Cerebellum (tissue), 4 donors: ENCODE measurements at places on chromosomes 11 and 22. TPM values are rescaled to one million over a fixed set of nuclear protein-coding genes. Genes with fewer than 3 reads are reported as not detected.

DNA sequence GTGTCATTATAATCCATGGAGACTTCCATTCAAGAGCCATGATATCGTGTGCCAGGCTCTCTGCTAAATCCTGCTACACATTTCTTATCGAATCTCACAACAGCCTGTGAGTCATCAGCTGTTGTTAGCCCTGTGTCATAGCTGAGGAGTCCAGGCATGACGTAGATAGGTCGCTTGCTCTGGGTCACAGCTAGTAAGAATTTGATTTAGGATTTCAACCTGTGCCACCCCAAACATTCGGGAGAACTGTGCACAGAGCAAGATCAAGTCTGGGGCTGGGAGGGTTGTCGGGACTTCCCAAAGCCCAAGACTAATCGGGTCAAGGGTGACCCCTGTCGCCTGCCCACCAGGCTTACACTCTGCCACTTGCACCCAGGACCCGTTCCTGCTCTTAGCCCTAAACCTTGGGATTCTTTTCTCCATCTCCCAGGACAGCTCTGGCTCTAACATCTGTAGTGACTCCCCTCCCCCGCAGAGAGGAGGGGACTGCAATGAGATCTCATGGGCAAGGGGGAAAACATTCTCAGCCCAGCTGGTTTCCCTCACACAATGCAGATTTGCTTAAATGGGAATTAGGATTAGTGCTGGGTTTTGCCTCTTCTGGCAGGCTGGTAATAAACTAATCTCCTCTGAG lies 34.3 kb downstream of the TSPAN18 start:
- DNase-seq, result no peak

Gene BDNF
- 1.5 TPM for total RNA-seq

Gene MMP12
- total RNA-seq, result not detected

GRCh38 chr11:119309411-119309810 lies 7.5 kb downstream of the MCAM start:
- no peak for DNase-seq

DNA sequence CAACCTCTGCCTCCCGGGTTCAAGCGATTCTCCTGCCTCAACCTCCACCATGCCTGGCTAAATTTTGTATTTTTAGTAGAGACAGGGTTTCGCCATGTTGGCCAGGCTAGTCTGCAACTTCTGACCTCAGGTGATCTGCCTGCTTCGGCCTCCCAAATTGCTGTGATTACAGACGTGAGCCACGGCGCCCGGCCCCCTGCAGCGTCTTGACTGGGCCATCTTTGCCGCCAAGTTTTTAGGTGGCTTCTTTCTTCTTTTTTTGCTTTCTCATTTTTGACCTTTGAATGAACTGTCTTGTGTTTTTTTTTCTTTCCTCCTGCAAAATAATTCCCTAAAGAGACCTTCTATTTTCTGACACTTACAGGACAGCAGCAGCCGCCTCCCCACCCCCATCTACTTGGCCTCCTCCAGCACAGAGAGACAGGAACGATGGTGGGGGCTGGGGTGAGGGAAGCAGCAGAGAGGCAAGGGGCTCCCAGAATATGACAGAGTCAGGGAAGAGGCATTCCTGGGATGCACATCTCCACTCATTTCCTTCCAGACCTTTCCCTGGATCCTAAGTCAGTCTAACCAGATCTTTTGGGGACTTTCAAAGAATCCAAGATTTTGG lies 92.6 kb upstream of the ALX4 start:
- no peak for DNase-seq

Gene WBP2NL
- total RNA-seq, result 8.3 TPM

Gene SPCS2
- 28.9 TPM for total RNA-seq

Gene OR5M8
- total RNA-seq, result not detected

GRCh38 chr11:1198561-1199240 lies 24.2 kb upstream of the MUC5B start:
- DNase-seq, result no peak

DNA sequence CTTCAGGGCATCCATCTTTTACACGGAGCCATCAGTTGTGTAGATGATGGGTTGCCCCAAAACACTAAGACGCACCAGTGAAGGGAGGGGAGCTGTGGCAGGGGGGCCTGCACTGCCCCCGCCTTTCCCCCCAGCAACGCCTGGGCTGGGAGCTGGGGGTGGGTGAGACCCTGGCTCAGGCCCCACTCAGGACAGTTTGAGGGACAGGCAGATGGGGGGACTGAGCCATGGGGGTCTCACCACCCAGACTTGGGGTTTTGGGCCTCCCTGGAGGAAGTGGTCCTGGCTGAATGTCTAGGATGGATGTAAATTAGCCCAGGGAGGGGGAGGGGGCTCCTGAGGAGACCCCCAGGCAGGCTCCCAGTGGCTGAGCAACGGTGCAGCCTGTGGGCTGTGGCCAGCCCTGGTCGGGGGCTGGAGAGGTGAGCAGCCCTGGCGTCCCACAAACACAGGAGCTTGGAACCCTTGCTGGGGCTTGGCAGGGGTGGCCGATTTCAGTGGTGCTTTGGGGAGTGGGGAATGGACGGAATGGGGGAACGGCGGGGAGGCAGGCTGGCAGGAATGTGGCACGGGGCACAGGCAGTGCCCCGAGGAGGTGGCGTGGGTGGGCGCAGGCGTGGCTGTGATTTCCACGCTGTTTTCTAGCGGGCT lies 6.1 kb downstream of the PARVB start:
- no peak for DNase-seq

Gene KCNA4
- 4.6 TPM for total RNA-seq

DNA sequence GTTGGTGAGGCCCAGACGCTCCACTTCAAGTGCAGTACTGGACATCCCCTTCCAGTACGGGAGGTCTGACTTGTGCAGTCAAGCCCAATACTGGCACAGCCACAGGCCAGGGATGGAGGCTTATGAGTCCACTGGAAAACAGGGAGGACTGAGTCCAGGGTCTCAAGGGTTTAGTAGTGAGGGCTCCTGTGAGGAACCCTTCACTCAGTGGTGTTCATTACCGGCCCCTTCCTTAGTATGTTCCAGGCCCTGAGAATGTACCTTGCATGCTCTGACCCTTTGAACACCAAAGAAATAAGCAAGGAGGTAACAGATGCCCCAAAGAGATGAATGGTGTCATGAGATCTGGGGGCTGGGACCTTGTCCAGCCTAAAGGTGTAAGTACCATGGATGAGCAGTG lies 11.8 kb downstream of the PRAME start:
- DNase-seq, result no peak

- no peak for DNase-seq
Observed at GRCh38 chr11:55324500-55324899, 18.5 kb upstream of the OR4A16 start.

GRCh38 chr11:108670451-108670850 lies 5.6 kb downstream of the DDX10 start:
- no peak for DNase-seq

DNA sequence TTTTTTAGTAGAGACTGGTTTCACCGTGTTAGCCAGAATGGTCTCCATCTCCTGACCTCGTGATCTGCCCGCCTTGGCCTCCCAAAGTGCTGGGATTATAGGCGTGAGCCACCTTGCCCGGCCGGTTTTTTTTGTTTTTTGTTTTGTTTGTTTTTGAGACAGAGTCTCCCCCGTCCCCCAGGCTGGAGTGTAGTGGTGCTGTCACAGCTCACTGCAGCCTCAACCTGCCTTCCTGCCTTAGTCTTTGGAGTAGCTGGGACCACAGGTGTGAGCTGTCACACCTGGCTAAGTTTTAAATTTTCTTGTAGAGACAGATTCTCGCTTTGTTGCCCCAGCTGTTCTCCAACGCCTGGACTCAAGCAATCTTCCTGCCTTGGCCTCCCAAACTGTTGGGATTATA lies 3.2 kb downstream of the PPIL2 start:
- DNase-seq, result no peak

DNA sequence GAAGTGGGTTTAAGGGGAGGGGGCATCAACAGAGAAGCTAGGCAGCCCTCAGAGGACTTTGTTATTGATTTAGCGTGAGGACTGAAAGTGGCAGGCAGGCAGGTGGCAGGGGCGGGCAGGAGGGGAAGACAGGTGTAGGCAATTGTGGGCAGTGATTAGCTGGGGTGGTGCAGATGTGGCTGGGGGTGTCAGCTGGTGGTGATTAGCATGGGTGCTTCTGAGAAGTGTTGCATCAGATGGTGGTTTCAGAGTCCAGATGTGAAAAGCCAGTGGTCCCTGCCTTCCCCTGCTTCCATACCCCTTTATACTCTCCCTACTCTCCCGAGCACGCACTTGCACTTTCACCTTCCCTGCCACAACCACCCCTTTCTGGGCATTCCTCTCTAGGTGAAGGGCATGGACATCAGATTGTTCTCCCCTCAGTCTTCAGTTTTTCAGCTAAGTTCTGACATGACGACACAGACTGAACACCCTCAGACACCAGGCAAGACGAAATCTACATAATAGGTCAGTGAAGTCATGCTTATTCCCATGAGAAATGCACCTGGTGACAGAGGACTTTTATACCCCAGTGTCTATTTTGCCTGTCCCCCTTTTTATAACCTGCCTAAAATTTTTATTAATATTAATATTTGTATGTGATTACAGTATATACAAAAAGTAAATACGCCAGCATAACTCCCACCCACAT lies 435.7 kb upstream of the CADM1 start:
- no peak for DNase-seq

DNA sequence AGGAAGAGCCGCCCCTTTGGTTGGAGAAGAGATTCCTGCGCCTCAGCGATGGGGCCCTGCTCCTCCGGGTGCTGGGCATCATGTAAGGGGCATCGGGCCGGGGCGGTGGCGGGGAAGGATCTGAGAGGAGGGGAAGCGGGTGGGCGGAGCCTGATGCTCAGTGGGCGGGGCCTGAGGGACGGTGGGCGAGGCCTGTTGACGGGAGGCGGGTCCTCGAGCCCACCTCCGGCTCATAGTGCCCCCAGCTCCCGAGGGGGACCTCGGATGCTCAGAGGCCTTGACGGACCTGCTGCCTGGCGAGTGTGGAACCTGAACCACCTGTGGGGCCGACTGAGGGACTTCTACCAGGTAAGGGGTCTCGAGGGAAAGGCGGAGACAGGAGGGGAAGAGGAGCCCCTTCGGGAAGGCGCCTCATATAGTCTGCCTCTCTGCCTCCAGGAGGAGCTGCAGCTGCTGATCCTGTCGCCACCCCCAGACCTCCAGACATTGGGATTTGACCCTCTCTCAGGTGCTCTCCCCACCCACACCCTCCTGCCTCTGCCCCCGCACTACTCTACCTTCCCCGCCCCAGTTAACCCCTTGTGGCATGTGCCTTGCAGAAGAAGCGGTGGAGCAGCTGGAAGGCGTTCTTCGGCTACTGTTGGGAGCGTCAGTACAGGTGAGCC lies 799 bp downstream of the CCDC88B start:
- no peak for DNase-seq

GRCh38 chr22:34475886-34476285 lies 555.6 kb upstream of the LARGE1 start:
- DNase-seq, result no peak

Gene EXPH5
- 8.8 TPM for total RNA-seq

Gene CDC42EP2
- 10.1 TPM for total RNA-seq

Gene CLCF1
- total RNA-seq, result 0.27 TPM

DNA sequence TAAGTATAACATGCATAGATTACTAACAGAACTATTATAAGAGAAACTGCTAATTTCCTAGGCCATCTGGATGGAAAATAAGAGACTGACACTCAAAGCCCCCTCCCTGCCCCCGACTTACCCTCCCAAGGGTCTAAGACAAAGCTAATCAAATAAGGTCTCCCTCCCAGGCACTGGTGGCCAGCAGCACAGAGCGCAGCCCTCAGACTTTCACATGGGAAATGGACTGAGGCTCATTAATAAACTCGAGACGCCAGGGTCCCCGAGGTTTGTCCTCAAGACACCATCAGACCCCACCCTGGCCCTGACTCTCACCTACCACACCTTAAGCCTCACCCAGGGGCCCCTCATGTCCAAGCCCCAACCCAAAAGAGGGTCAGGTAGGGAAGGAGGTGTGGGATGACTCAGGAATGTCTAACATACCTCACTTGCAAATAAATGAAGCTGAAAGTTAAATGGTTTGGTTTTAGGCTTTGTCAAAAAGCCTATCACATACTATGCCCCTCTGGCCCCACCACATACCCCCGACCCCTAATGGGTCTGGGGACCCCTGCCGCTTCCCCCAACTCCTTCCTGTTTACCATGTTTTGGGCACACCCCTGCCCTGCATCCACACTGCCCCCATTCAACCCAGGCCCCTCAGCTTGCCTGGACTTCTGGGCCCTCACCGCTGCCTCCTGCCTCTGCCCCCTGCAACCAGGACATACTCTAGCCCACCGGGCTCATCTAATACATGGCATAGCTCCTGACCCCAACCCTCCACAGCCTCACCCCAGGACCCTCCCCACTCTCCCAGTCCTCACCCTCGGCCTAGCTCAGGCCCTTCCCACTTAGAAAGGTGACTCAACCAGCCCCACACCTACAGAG lies 11.4 kb downstream of the ARAP1 start:
- no peak for DNase-seq

DNA sequence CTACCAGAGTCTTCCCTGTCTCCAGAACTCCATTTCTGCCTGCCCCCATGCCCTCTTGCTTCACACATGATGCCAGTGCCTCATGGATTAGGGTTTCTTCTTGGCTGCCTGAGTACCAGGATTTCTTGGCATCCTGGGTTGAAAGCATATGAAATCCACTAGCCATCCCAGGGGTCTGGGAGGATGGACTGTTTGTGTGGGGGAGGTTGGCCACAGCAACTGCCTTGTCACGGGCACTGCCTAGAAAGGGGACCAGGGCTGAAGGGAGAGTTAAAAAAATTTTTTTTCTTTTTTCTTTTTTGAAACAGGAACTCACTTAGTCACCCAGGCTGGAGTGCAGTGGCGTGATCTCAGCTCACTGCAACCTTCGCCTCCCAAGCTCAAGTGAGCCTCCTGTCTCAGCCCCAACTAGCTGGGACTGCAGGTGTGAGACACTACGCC lies 4.2 kb downstream of the USP35 start:
- DNase-seq, result no peak

- no peak for DNase-seq
Observed at GRCh38 chr11:57885298-57886050, 123.9 kb downstream of the CTNND1 start.

GRCh38 chr11:7672276-7672959 lies 882 bp downstream of the CYB5R2 start:
- DNase-seq, result no peak

Gene SYT7
- 25.7 TPM for total RNA-seq

- DNase-seq, result peak; percentile 45
Observed at GRCh38 chr11:123391646-123392348, 38.3 kb upstream of the GRAMD1B start.

DNA sequence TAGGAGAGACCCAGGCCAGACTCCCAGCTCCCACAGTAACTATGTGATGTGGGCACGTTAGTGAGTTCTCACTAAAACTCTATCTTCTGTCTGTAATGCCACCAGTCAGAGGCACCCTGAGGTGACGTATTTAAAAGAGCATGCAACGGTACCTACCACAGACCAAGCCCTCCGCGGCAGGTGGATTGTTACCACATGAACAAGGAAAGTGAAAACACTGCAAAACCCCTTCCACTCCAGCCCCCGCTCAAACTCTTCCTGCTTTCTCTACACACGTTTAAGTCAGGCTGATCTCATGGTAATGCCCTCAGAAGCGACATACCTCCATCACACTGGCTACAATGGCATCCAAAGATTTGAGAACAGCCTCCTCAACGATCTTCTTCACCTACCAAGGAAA lies 36.7 kb downstream of the SERPIND1 start:
- no peak for DNase-seq

GRCh38 chr11:102368472-102368871 lies 21.5 kb downstream of the BIRC2 start:
- no peak for DNase-seq
